ENCODE measurements at places on chromosomes 13 and 19. TPM values are rescaled to one million over a fixed set of nuclear protein-coding genes. Genes with fewer than 3 reads are reported as not detected.
A peak's percentile ranks its signal among the peaks of the same experiment; 100 is the strongest.

DNA sequence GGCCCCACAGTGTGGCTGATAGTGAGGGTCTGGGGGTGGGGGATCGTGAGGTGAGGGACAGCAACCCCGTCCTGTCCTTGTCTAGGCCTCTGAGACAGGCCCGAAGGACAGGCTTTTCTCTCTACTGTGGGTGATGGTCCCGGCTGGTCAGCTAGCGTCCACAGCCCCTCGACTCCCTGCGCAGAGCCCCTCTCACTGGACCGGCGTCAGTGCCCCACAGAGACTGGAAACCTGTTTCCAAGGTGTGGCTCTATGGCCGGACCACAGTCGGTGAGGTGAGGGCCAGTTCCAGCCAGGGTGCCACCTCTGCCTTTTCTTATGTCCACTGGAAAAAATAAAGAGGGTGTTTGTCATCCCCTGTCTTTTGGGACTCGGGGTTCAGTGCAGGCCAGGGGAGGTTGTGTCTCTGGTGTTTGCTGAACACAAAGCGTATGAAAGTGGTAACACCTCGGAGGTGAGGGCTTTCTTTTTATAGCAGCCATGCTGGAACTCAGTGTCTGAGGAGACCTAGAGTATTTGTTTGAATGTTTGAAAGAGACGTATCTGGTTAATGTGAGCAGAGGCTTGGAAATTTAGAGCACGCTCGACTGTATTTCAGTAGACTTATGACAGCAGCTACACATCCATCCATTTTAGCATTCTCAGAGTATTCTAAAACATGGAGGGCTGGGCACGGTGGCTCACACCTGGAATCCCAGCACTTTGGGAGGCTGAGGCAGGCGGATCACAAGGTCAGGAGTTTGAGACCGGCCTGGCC is 22.8 kb downstream of the ATP11A start:
- H3K4me1 ChIP-seq = peaks cover 51% of the 10 kb centered on the region
- no peaks in the 10 kb centered on the region for H3K36me3 ChIP-seq
- H3K27ac ChIP-seq = peak overlapping the region; percentile 85
- no peaks in the 10 kb centered on the region for H3K27me3 ChIP-seq
- H3K4me3 ChIP-seq = no peak overlapping the region
- peak; percentile 55 for DNase-seq

- H3K4me1 ChIP-seq = no peaks in the 10 kb centered on the region
- DNase-seq = no peak
- H3K36me3 ChIP-seq = peaks cover 9% of the 10 kb centered on the region
- no peak overlapping the region for H3K27ac ChIP-seq
- H3K27me3 ChIP-seq = no peaks in the 10 kb centered on the region
These were observed 5.1 kb downstream of the TMEM86B start for GRCh38 chr19:55223291-55224037.

DNA sequence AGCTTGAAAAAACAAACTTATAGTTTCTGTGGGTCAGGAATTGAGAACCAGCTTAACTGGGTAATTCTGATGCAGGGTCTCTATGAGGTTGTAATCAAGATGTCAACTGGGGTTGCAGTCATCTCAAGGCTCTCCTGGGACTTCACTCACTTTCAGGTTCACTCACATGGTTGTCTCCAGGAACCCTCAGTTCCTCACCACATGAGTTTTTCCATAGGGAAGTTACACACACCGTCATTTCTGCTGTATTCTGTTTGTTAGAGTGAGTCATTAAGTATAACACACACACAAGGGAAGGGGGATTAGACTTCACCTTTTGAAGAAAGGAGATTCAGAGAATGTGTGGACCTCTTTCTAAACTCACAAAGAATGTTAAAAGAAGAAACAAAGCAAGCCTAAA is 34.9 kb upstream of the MLNR start:
- peaks cover 19% of the 10 kb centered on the region for H3K36me3 ChIP-seq
- H3K27ac ChIP-seq = no peak overlapping the region
- no peak for DNase-seq
- H3K4me1 ChIP-seq = peaks cover 11% of the 10 kb centered on the region

The ZNF444 gene
- total RNA-seq = 44.5 TPM

The ZNF568 gene
- 12.3 TPM for total RNA-seq

Measured in upper lobe of left lung (tissue), 6 donors.